ENCODE measurements at places on chromosomes 5 and 9.

- DNase-seq: no peak
Observed at GRCh38 chr5:177595026-177595585, 3.1 kb downstream of the TMED9 start.

- no peak for DNase-seq
Observed at GRCh38 chr5:154331924-154332323, 113.9 kb upstream of the SAP30L start.

GRCh38 chr5:15533129-15533893, 33.3 kb downstream of the FBXL7 start:
- no peak for DNase-seq

GRCh38 chr9:37421914-37422288, 595 bp upstream of the GRHPR start:
- DNase-seq: no peak
